ENCODE measurements at places on chromosomes 12 and 14.

- no peak for DNase-seq
Observed at GRCh38 chr14:75430976-75431375, 3.2 kb downstream of the JDP2 start.

DNA sequence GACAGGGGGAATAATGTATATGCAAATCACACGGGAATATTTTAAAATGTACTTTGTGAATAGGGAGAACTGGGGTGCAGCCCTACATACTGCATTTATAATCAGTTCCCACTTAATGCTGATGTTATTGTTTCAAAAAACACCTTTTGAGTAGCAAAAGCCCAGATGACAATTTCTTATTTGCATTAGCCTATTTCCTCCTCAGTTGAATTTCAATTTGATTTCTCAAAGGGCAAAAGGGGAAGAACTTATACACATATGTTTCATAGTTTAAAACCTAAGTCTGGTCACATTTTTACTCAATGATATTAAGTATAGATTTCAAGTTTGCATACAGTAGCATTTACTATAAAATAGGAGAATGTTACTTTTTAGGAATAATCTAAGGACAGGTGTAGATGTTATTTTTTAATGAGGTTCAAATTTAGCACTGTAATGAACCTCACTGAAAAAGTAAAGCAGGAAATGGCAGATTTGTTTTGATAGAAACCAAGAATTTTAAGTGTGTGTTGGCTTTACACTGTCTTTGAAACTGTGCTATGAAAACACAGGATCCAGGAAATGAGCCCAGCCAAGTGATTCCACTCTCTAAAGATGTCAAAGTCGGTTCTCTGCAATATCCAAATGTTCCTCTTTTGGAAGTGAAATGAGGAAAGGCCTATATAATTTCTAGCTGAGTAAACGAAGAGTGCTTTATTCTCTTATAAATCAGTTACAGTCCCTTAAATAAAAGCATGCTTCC lies 367.4 kb downstream of the BTG1 start:
- DNase-seq: no peak

GRCh38 chr14:104681689-104682074 lies 7.7 kb upstream of the INF2 start:
- no peak for DNase-seq

- no peak for DNase-seq
Observed at GRCh38 chr12:52601671-52602070, 408 bp upstream of the KRT72 start.

GRCh38 chr12:20205854-20206253 lies 162.5 kb upstream of the PDE3A start:
- DNase-seq: no peak

DNA sequence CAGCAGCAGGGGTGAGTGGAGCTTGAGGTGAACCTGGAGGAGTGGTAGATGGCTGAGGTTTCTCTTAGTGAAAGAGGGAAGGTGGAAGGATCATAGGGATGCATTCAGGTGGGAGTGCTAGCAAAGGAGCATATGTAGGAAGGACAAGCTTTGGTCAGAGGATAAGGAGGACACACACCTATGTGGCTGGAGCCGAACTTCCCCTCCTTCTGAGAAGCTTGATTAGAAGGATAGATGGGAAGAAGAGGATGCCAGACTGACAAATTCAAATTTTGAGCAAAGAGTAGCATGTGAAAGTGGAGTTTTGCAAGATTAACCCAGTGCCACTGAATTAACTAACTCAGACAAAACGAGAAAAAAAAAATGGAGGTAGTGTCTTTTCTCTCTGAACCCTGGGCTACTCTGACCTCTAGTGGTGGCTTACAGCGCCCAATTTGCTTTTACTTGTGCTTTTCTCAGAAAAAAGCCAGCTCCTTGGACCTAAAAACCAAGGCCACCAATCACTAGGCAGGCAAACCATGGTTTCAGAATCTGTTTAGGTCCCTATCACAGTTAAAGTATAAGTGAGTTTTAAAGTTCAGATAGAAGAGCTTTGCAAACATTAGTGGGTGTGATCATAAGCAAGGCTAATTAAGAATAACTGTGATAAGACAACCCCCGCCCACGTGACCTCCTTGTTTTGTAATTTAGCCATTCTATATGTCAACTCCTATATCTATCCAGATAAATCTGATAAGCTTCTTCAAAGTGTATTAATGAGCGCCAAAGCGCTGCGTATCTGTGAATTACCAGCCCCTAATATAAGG lies 15.5 kb downstream of the EMP1 start:
- peak; percentile 33 for DNase-seq

DNA sequence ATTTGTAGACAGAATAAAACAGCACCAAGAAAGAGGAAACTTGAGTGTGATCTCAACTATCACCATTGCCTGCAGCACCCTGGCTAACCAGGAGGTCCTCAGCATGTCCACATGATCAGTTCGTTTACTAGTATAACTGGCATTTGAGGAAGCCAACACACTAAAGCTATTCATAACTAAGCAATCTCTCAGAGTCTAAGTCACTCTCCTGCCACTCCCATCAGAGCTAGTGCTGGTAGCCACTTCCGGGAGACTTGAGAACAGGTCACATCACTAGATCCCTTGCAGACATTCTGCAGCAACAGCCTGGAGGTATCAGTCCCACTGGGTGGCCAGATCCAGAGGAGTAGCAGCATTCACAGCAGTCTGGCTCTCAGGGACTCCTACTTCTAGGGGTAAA lies 352.9 kb upstream of the OR4E1 start:
- no peak for DNase-seq

DNA sequence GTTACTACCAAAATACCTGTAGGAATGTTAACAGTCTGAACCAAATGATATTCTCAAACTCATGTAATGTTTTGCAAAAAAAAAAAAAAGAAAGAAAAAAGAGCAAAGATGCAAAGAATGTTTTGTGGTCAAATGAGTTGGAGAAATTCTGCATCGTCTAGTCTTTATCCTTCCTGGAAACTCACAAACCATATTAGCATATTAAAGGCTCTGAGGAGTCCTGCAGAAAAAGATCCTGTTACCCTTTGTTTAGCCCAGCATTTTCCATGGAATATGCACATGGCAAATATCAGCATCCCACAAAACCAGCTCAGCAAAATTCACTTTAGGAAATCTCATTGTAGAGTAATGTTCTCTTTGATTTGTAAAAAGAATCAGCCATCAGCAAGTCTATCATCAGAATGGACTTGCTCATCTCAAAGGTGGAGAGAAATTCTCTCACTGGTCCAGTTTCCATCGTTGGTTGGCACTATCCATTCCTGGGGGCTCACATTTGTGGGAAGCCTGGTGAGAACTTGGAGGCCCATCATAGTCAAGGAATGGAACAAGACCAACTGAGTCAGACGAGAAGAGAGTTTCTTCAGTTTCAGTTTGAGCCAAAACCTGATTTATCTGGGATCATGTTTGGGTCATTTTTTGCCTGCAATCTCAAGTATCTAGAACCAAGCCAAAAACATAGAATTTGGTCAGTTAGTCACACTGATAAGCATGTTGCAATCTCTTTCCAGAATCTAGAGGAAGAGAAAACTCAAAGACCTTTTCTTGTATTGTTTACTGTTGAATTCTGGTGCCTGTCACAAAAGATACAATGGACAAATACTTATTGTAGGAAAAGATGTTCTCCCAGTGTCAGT lies 129.8 kb downstream of the TBX5 start:
- no peak for DNase-seq

- DNase-seq: no peak
Observed at GRCh38 chr14:55881577-55882241, 236.5 kb upstream of the PELI2 start.

DNA sequence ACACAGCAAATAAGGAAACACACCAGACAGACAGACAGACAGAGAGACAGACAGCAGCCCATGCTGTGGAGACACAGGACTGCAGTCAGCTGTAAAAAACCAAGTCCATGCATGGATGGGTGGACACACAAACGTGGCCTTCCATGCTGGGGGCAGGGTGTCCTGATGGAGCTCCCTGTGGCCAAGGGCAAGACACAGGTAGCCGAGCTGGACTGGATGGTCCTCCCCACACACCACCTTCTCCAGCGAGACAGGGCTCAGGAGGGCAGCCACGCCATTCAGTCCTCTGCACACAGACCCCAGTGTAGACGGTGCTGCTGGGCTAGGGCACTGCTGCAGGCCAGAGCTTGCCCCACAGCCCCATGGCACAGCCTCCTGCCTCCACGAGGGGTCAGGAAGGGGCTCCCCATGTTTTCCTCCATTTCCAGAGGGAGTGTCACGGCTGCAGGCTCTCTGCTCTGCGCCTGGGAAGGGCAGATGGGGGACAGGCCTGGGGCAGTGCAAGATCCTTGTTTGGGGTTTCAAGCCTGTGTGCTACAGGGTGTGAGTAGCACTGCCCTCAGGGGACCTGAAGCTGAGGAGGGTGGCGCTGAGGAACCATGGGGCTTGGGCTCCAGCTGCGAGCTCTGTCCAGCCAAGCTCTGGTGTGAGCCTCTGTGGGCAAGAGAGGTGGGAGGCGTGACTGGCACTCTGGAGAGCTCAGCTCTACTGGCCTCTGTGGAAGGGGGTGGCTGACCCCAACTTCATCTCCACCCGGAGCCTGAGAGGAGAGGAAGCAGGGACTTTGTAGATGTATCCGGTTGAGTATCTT lies 67.9 kb downstream of the GALNT9 start:
- no peak for DNase-seq

DNA sequence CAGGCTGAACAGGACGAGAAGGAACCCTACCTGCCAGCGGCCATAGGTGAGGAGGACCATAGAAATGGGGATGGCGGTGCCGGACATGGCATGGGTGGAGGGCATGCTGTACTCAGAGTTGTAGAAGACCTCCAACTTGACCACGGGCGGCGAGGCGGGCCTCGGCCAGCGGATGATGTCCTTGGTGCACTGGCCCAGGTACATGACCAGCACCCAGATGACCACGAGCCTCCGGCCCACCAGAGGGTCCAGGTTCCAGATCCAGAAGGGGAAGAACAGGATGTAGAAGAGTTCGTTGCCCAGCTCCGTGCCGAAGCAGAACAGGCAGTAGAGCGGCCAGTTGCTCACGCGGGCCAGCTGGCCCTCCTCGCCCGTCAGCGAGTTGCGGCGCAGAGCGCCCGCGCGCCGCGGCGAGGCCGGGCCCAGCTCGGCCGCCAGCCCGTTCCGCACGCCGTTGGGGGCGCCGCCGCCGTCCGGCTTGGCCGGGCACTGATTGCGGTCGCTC lies 582 bp downstream of the SGPP1 start:
- no peak for DNase-seq

Measured in activated CD4-positive, CD25-positive, alpha-beta regulatory T cell (primary cell).